Fibroblast of pulmonary artery (primary cell): ENCODE measurements at places on chromosomes 3 and 15.

GRCh38 chr15:52730173-52730572, 51.0 kb upstream of the ATOSA start:
- DNase-seq: peak; percentile 60

DNA sequence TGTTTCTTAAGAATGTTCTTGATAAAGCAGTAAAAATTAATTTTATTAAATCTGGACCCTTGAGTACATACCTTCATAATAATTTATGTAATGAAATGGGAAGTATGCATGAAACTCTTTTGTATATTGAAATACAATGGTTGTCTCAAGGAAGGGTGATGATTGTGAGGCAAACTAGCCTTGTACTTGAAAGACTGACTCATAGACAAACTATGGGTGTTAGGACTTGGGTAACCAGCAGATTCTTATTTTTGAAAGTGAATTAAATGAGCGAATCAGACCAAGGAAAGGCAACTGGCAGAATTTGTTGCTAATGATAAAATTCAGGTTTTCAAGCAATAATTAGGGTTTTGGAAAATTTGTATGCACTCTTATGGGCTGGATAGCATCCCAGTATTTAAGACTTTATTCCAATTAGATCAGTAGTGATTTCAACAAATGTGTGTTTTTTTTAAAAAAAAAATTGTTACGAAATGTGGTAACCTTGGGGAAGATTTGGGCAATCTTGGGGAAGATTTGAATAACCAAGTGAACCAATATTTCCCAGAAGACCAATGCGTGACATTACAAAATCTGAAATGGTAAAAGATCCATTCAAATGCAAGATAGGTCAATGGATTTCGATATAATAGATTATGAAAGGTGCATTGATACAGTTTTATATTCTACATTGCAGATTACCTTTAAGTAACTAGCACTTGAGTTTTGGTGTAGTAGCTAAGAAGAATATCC, 42.0 kb downstream of the ATP2C1 start:
- DNase-seq: peak; percentile 80

GRCh38 chr15:62307551-62307950, 142.5 kb upstream of the C2CD4B start:
- peak; percentile 32 for DNase-seq

- DNase-seq: no peak
Observed at GRCh38 chr3:39255503-39256325, 24.1 kb downstream of the CX3CR1 start.

GRCh38 chr15:70508561-70509281, 254.6 kb downstream of the UACA start:
- DNase-seq: peak; percentile 89

DNA sequence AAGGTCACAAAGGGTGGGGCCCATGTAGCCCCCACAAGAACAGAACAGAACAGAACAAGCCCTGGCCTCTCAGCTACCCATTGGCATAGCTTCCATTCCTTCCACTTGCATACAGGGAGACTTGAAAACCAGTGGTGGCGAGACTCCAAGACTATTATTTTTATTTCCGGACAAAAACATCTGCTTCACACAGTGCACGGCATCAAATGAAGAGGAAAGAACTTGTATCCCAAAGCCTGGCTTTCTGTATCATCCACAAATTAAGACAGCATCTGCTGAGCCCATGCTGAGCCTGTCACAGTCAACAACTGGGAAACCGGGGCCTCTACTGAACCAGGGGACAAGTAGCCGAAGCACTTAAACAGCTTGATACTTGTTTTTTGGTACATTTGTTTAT, 56.0 kb downstream of the CLEC3B start:
- DNase-seq: peak; percentile 54

- DNase-seq: no peak
Observed at GRCh38 chr3:61922118-61922517, 360.7 kb downstream of the PTPRG start.

DNA sequence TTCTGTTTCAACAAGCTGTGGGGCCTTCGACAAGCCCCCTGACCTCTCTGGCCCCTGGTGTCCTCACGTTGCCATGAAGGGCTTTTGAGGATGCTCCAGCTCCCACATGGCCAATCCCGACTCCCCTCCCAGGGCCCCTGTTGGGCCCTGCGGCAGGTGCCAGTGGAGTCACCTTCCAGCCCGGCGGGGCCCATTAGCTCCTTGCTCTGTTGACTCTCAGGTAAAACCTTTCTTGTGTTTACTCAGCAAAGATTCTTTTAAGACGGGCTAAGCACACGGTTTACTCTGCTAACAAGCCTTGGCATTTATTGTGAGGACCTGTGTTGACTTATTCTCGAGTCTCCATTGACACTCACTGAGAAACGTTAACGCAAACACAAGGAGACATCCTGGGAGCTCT, 15.0 kb downstream of the RPLP1 start:
- DNase-seq: no peak

DNA sequence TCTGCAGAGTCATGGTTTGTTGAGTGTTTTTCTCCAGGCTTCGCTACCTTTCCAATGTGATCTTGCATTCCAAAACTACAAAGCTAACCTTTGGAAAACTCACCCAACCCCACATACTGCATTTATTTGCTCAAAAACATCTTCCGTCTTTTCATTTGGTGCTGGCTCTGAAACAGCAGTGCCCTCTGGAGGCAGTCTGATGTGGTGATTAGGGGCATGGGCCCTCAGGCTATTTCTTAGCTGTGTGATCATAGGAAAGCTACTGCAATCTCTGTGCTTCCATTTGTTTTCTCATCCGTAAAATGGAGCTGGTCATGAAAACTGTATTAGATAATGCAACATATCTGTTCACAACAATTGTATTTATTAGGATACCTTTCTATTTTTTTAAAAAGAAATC, 47.0 kb downstream of the MTHFS start:
- DNase-seq: peak; percentile 69
